Adrenal gland (tissue), 19 donors: ENCODE measurements at places on chromosomes 16 and 17.

DNA sequence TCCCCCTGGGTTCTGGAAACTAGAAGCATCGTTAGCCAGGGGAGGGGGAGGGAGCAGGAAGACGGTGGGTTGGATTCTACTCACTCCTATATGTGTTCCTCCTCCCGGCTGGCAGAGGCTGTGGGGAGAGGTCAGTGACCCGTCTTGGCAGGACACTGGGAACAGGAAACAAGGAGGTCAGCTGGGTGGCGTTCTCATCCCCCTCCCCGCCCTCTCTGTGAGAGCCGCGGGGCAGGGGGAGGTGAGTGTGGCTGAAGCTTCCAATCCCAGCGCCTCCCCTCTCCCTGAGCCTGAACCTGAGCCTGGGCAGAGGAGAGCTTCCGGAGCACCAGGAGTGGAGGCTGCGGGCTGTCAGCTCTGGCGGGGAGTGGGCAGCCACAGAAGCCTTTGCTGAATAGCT is 12.5 kb downstream of the GPRC5C start:
- no peaks in the 10 kb centered on the region for H3K27me3 ChIP-seq
- H3K4me1 ChIP-seq: peaks cover 34% of the 10 kb centered on the region
- no peak overlapping the region for H3K4me3 ChIP-seq
- DNase-seq: peak; percentile 95
- no peak overlapping the region for H3K27ac ChIP-seq
- H3K36me3 ChIP-seq: no peaks in the 10 kb centered on the region

GRCh38 chr17:78314683-78315354 is 45.1 kb downstream of the SOCS3 start:
- peaks cover 37% of the 10 kb centered on the region for H3K4me1 ChIP-seq
- no peak for DNase-seq
- H3K36me3 ChIP-seq: no peaks in the 10 kb centered on the region
- H3K4me3 ChIP-seq: no peak overlapping the region

DNA sequence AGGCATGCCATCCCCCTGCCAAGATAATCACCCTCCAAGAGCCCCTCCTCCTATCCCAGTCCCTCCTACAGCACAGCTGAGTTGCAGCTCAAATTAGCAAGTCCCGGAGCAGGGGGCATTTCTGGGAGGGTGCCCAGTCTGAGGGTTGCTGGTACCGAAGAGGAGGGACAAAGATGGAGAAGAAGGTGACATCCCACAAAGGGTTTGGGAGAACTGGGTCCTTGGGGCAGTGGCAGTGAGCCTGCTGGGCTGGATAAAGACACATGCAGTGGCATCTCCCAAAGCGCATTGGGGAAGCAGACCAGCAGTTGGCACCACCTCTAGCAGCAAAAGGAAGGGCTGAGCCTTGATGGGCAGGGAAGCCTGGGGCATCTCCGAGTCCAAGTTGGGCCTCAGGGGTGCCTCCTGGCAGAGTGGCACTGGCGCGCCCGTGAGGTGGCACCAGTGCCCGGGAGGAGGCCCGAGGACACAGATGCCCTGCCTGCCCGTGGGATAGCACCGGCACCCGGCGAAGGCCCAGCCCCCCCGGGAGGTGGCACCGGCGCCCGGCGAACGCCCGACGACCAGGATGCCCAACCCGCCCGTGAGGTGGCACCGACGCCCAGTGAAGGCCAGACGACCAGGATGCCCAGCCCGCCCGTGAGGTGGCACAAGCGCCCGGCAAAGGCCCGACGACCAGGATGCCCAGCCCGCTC is 622 bp downstream of the TOM1L2 start:
- DNase-seq: peak; percentile 65
- peak overlapping the region; percentile 90 for H3K27ac ChIP-seq
- H3K4me1 ChIP-seq: peaks cover 15% of the 10 kb centered on the region
- peak overlapping the region; percentile 66 for H3K4me3 ChIP-seq
- no peaks in the 10 kb centered on the region for H3K27me3 ChIP-seq

- DNase-seq: no peak
- H3K4me1 ChIP-seq: no peaks in the 10 kb centered on the region
- H3K36me3 ChIP-seq: no peaks in the 10 kb centered on the region
- no peak overlapping the region for H3K4me3 ChIP-seq
- no peaks in the 10 kb centered on the region for H3K27me3 ChIP-seq
- no peak overlapping the region for H3K27ac ChIP-seq
Observed at GRCh38 chr16:12723681-12724080, 80.0 kb downstream of the CPPED1 start.

DNA sequence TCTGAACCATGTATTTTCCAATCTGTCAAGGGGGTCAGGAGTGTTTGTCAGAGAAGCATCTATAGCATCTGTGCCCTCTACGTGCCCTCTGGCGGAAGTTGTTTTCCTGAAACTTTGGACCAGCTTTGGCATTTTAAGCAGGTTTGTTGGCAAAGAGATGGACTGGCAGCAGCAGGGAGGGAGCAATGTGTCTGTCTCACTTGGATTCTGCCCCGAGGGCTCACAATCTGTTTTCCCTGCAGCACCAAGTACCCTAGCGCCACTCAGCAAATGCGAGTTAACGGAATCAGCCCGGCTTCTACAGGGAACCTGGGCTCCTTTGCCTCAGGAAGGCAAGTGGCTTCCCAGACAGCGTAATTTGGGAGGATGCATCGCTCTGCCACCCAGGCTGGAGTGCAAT is 17.4 kb downstream of the DUSP14 start:
- no peak for DNase-seq
- H3K27me3 ChIP-seq: no peaks in the 10 kb centered on the region
- H3K4me3 ChIP-seq: no peak overlapping the region
- H3K36me3 ChIP-seq: no peaks in the 10 kb centered on the region

GRCh38 chr17:10814075-10814474 is 10.2 kb upstream of the TMEM238L start:
- no peak overlapping the region for H3K4me3 ChIP-seq
- no peak for DNase-seq
- H3K27ac ChIP-seq: no peak overlapping the region
- H3K36me3 ChIP-seq: no peaks in the 10 kb centered on the region

DNA sequence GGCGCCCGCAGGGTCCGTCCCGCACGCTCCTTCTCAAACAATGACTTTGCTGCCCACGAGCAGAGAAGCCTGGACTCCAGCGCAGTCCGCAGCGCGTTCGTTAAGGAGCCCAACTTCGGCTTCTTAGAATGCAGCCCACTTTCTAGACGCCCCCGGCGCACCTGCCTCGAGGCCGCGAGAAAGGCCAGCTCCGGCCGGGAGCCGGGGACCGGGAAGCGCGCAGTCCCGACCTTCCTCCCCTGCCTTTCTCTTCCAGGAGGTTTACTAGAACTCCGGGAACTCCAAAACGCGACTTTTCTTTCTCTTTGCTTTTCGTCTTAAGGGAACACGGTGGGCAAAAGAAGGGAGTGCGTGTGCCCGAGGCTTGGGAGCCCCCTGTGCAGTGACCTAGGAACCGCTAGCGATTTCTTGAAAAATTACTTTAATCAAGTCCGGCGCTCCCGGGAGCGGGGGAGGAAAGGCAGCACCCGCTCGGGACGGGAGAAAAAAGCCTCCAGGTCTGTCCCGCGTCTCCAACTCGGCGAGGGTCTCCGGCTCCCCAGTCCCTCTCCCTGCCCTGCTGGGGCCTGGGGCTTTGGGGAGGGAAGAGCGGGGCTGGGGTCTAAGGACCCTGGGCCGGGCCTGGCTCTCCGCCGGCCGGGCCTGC is 2.6 kb downstream of the HNF1B start:
- no peak for DNase-seq
- no peaks in the 10 kb centered on the region for H3K36me3 ChIP-seq
- H3K27me3 ChIP-seq: peaks cover 94% of the 10 kb centered on the region
- H3K27ac ChIP-seq: no peak overlapping the region
- no peak overlapping the region for H3K4me3 ChIP-seq

DNA sequence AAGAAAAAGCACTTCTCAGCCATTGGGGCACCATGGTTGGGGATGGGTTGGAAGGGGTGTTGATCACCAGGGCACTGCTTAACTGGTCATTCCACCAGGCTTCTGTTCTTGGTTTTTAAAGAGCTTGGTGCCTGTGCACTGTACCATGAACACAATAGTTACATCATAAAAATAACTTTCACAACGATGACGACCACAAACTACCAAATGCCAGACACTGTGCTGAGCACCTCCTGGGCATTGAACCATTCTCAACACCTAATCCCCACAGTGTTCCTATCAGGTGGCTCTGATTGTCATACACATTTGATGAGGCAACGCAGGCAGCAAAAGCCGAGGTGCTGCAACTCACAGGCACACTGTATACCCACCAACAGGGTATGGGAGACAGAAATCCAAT is 208.0 kb downstream of the FOXL1 start:
- no peak overlapping the region for H3K4me3 ChIP-seq
- no peaks in the 10 kb centered on the region for H3K36me3 ChIP-seq
- DNase-seq: no peak

DNA sequence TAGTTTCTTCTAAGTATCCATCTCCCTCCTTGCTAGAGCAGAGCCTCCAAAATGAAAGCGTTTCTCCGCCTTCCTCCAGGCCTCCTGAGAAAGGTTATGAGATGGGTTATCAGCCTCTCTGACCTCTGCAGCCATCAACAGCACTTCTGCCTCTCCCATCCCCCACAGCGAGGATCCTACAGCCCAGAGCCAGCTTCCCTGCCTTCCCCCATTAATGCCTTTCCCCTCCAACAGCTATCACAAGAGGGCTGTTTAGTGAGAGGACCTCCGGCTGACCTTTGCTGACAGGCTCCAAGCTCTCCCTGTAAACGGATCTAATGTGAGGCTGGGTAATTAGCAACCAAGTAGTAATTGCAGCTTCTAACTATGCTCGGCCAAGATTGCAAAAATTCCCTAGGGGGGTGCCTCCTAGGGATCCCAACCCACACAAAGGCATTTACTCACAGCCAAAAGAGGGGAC is 55.8 kb downstream of the ZFHX3 start:
- H3K4me3 ChIP-seq: no peak overlapping the region
- no peak overlapping the region for H3K27ac ChIP-seq
- peaks cover 23% of the 10 kb centered on the region for H3K4me1 ChIP-seq
- H3K36me3 ChIP-seq: no peaks in the 10 kb centered on the region
- H3K27me3 ChIP-seq: no peaks in the 10 kb centered on the region
